ENCODE measurements at places on chromosomes 1 and 21.

DNA sequence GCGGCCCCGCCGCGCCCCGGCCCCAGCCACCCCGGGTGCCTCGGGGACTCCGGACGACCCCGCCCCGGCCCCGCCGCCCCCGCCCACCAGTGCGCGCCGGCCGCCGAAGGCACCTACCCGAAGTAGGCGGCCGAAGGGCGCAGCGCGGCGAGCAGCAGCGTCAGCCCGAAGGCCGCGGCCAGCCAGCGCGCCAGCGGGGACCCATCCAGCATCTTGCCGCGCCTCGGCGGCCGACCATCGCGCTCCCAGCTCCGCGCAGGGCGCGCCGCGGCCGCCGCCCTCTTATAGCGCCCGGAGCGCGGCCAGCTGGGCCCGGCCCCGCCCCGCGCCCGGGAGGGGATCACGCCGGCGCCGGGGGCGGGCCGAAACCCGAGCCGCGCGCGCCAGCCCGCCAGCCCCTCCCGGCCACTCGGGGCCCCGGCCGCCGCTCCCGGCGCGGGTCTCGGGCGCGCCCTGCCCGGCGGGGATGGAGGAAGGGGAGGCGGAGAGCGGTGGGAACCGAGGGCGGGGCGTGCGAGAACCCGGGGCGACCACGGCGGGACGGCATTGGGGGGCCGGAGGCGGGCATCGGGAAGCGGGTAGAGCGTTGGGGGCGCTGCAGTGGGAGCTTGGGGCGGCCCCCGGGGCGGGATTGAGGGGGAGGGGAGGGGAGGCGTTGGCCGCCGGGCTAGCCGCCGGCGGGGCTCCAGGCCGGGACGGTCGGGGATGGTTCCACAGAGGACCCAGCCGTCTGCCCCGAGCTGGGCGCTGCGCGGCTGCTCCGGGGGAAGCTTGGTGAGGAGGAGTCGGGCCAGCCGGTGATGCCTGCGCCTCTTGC lies at the start of gene WNT9A:
TSS of gene WNT9A (minus strand) at position 257 of the 817 bp plus-strand sequence. CDS start at position 212, 45 bp downstream.
- peak; percentile 34 for DNase-seq

DNA sequence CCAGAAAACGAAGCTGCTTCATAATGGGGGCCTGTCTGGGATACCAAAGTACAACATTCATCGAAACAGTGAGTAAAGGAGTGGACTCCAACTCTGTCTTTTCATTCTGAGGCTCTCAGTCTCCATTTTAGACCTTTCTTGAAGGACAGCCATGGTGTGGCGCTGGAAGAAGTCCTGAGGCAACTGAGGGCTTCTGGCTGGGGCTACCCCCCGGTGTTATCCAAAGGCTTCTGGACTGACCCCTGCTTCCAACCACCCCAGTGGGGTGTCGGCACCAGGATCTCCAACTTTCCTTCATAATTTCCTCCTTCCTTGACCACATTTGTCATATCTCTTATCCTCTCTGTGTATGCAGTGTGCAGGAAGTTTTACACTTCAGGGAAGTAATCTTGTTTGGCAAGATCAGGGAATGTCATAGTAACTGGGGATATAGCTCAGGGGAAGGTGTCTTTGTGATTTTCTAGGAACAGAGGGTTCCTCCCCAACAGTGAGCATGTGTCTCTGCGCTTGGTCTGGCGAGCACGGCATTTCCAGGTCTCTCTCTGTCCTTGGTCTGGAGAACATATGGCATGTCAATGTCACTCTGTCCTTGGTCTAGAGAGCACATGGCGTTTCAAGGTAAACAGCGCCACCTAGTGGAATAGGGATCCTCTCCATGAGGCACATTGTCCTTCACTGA lies 19.4 kb upstream of the BSDC1 start:
- peak; percentile 31 for DNase-seq

DNA sequence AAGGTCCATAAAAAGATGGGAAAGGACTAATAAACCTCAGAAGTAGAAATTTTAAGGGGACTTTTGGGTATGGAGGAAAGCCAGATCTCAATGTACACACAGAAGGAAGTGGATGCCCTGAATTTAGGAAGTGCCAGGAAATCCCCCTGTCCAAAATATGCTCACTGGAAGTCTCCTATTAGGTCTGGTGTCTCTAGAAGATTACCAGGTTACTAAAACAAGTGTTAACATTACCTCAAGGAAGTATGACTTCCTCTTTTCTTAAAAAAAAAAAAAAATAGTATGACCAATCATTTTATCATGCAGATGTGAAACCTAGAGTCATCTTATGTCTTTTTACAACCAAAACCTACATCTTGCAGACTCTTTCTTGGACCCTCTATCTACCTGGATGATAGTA lies 30.7 kb downstream of the CD58 start:
- no peak for DNase-seq

GRCh38 chr1:226579781-226580323 lies 31.3 kb downstream of the STUM start:
- DNase-seq, result no peak

DNA sequence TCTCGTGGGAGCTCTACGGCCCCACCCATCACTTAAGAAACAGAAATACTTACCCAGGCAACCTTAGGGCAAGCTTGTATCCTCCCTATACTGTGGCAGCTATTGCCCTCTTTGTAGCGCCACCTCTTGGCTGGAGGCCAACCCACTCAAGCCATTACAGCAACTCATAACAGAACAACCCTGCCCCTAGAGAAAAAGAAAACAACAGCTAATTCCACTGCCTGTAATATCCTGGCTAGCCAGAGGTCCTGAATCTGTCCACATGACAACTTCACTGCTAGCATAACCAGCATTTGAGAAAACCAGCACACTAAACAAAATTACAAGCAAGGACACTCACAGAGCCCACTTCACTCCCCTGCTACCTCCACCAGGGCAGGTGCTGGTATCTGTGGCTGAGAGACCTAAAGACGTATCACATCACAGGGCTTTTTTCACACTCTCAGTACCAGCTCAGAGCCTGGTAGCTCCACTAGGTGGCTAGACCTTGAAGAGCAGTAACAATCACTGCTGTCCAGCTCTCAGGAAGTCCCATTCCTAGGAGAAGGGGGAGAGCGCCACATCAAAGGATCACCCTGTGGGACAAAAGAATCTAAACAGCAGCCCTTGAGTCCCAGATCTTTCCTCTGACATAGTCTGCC lies 14.5 kb upstream of the MX1 start:
- DNase-seq, result peak; percentile 8

DNA sequence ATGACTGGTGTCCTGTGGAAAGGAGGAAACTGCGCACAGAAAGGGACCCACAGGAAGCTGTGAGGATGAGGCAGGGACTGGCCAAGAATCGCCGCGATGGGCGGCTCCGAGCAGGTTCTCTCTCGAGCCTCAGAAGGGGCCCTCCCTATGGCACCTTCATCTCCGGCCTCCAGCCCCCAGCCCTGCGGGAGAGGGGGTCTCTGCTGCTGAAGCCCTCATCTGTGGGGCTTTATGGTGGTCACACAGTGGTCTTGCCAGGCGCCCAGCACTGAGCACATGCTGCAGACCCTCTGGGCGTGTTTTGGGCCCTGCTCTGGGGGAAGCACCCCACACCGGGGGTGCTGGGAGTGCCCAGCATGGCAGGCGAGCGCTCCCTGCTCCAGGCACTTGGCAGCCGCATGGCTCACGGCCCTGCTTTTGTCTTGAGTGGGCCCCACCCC lies 86.6 kb upstream of the ACTRT2 start:
- DNase-seq, result no peak

DNA sequence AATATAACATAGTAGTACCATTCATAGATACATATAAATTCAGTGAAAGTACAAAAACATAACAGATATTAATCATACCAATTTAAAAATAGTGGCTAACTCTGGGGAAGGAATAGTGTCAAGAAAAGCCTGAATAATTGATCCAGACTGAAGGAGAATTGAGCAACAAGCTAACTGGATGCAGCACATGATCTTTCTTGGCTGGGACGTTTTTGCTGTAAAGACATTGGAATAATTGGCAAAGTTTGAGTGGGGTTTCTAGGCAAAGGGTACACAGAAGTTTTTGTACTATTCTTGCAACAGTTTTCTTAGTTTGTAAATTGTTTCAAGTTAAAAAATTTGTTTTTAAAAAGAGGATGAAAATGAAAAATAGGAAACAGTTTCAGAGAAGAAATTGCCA lies 2.6 kb upstream of the SH3GLB1 start:
- no peak for DNase-seq

DNA sequence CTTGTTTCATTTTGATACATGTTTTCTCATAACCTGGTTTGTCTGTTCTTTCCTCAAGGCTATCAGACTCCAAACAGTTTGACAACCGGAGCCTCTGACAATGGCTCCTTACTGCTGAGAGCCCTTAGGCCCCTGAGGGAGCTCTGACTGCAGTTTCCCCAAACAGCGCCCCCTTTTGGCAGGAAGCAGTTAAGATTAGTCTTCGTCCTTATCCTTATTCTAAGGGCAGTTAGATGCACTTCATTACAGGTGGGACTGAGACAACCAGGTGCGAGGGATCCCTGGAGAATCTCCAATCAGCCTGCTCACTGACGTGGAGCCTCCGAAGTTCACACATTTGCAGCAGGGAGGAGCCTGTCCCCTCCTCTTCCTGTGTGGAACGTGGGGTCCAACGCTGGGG lies 393.1 kb downstream of the BRINP3 start:
- DNase-seq, result no peak

GRCh38 chr1:13667691-13668090 lies 32.3 kb upstream of the PRDM2 start:
- no peak for DNase-seq

- DNase-seq, result no peak
Measured at GRCh38 chr1:165853528-165854075, 26.2 kb downstream of the UCK2 start.

GRCh38 chr1:185565302-185565701 lies 168.9 kb upstream of the HMCN1 start:
- peak; percentile 64 for DNase-seq

DNA sequence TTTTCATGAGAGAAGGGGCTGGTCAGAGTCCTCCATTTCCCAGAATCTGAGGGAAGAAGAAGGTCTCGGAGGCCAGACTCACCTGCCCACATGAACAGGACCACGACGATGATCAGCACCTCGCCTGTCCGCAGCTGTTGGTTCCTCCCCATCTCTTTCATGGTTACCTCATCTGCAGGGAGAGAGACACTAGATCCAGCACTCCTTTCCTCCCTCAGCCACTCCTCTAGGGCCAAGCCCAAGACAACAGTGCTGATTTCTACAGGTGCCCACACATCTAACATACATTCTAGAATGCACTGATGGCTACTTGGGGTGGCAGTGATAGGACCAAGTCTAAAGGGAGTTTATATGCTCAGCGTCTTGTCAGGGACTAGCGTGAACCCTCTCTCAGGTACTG lies 3.0 kb downstream of the FNDC5 start:
- no peak for DNase-seq

DNA sequence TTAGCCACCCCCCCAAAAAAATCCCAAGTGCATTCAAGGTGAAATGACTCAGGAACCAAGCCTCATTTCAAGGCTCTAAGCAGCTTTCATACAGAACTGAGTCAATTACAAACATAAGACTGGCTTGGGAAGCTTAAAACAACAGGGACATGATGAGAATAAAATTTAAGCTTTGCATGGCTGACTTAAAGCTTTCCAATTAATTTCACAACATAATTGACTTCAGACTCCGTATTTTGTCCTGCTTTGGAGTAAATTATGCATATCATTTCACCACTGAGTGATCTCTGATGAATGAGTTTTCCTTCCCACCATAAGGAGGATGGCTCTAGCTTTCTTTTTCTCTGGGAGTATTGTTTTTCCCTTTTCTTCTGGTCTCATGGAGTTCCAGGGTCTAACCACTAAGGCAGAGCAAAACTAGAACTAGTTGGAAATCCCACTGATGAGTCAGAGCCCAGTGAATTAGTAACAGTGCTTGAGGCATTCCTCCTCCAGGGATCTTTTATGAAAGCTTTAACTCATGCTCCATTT lies 72.8 kb downstream of the XCL2 start:
- no peak for DNase-seq

DNA sequence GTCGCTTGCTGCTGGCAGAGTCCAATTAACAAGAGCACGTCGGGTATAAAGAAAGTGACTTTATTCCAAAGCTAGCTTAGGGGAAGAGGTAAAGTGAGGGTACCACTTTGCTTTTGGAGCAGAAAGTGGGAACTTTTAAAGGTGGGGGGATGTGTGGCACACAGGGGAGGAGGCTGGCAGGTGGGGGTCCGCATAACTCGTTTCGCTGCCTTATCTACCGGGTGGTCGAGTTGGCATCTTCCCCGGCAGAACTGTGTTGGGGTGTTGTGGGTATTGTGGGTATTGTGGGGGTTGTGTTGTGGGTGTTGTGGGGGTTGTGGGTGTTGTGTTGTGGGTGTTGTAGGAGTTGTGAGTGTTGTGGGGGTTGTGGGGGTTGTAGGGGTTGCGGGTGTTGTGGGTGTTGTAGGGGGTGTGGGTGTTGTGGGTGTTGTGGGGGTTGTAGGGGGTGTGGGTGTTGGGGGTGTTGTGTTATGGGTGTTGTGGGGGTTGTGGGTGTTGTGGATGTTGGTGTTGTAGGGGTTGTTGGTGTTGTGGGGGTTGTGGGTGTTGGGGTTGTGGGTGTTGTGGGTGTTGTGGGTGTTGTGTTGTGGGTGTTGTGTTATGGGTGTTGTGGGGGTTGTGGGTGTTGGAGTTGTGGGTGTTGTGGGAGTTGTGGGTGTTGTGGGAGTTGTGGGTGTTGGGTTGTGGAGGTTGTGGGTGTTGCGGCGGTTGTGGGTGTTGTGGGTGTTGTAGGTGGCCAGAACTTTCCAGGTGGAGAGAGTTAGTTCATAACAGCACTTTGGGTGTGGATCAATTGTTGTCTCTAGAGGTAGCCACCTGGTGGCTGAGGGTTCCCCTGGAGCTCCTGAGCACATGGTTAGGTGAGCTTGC lies 52.7 kb downstream of the AGPAT3 start:
- DNase-seq, result no peak

DNA sequence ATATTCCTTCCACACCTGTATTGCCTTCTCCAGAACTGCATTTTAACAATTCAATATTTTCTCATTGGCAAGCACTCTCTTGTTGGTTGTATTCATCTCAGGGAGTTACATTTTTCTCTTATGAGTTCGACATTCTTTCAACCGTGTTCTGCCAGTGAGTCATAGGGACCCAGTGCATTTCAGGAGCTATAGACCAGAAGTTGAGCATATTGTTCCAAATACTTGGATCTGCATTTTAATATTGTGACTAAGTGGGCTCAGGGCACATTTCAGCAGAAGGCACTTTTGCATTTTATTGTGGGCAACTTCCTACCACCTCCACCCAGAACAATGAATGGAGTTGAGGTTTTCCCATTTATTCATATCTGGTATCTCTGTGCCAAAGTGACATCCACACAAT lies 132.8 kb downstream of the TNFSF18 start:
- no peak for DNase-seq

- peak; percentile 24 for DNase-seq
Measured at GRCh38 chr1:67429528-67430357, 459 bp downstream of the SERBP1 start.

- no peak for DNase-seq
Measured at GRCh38 chr1:51324251-51325010, 5.9 kb downstream of the TTC39A start.

GRCh38 chr1:160975026-160975425 lies 20.4 kb upstream of the ITLN2 start:
- DNase-seq, result no peak
